ENCODE measurements at places on chromosomes 1 and 21.
A peak's percentile ranks its signal among the peaks of the same experiment; 100 is the strongest.

DNA sequence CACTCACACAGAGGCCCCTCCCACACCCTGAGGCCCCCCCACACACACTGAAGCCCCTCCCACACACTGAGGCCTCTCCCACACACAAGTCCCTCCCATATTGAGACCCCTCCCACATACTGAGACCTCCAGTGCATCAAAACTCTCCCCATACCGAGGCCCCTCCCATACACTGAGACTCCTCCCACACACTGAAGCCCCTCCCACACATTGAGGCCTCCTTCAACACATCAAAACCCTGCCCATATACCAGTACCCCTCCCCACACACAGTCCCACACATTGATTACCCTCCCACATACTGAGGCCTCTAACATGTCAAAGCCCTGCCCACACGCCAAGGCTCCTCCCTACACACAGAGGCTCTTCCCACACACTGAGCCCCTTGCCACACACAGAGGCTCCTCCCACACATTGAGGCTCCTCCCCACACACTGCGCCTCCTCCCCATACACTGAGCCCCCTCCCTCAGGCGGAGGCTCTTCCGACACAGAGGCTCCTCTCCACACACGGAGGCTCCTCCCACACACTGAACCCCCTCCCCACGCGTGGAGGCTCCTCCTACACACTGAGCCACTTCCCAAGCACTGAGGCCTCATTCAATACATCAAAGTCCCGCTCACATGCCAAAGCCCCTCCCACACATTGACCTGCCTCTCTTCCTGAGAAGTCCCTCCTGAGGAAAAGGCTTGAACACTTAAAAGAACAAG lies 392.3 kb downstream of the CAMTA1 start:
- DNase-seq: no peak

- DNase-seq: no peak
Measured at GRCh38 chr1:174206148-174206836, 47.0 kb downstream of the RABGAP1L start.

- no peak for DNase-seq
Measured at GRCh38 chr1:202235003-202235660, 41.5 kb downstream of the LGR6 start.

DNA sequence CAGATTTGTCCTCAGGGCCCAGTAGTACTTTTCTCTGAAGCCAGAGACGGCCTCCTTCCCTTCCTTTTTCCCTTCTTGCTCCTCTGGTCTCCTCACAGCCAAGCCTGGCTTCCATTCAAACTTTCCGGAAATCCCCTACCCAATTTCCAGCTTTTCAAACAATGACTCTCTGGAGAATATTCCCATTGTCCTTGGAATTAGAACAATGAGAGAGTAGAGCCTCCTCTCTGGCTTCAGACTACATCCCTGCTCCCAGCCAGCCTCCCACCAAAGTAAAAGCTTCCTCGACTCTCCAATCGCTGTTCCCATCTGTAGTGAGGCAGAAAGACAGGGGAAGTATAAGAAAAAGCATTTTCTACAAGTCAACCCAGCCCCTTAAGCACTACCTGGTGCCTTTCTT lies 77.7 kb upstream of the SOX13 start:
- no peak for DNase-seq

- no peak for DNase-seq
Measured at GRCh38 chr1:20329793-20330542, 39.3 kb downstream of the VWA5B1 start.

DNA sequence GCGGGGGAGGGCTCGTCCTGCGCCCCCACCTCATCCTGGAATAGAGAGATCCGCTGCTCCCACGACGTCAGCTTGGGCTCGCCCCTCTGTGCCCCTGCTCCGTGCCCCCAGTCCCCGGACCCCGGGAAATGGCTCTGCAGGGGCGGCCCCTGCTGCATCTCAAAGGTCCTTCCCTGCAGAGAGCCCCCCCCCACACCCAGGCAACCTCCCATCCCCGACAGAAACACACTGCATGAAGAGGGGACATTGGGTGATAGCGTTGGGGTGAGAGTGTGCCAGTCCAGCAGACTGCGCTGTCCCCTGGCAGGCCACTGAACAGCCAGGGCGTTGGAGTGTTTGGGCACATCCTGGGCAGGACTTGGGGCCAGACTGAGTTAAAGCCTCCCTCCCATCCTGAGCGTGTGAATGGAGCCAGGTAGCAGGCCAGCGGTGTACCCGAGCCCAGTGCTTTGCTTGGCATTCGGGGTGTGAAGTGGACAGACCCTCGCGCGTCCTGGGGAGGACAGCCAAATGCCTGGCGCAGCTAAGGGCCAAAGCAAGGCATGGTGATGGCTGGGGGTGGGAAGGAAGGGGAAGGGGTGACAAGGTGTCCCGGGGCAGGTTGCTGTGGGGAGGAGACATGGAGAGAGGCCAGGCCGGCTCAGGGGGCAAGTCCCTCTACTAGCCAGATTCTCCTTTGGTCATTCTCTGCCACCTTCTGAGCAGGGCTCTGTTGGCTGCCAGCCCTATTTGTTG lies 633 bp upstream of the ETNK2 start:
- no peak for DNase-seq

GRCh38 chr21:35150562-35151226 lies 101.6 kb upstream of the RUNX1 start:
- DNase-seq: peak; percentile 11

- DNase-seq: no peak
Measured at GRCh38 chr1:198939286-198939685, 300.4 kb downstream of the PTPRC start.

GRCh38 chr1:152770411-152770810 lies 4.5 kb upstream of the LCE1F start:
- DNase-seq: no peak

DNA sequence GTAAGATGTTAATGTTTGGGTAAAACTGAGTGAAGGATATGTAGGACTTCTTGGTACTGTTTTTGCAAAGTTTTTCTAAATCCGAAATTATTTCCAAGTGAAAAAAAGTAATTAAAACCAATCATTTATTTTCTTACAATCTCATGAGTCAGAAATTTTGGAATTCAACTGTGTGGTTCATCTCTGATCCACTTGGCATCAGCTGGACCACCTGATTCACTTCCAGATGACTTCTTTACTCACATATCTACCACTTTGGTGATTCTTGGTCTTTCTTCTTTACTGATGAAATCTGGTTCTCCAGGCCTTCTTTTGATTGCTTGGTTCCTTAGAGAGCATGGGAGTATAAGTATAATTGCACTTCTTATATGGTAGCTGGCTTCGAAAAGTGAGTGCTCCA lies 254.9 kb upstream of the CACYBP start:
- no peak for DNase-seq

DNA sequence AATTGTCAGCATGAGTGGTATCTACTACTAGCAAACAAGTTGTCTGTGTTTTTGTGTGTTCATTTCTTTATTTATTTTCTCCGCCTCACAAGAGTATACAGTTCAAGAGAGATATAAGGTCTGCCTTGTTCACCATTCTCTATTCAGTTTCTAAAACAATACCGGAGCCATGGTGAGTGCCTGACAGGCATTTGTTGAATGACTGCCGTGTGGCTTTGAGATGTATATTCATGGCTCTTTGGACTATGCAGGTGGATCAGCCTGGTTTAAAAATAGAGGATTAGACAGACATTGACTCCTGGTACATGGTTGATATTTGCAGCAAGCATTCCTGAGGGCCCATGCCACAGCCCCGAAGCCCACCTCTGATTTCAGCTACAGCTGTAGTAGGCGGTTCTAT lies 89.7 kb downstream of the PGM1 start:
- DNase-seq: no peak

DNA sequence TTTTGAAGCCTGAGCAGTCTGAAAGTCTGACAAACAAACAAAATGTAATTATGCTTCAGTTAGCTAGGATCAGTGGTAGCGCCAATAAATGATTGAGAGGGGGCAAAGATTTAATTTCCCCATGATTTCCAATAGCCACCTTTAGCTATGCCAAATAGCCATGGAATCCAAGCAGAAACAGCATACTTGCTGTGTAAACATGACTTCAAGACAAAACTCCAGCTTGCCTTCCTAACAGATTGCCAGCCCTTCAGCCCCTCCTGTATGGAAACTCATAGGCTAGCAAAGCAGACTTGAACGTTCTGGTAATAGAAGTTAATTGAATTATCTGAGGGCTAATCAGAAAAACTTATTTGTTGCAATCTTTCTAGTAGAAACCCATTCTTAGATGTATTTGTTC lies 25.6 kb upstream of the SLC30A1 start:
- DNase-seq: no peak

GRCh38 chr1:162087111-162087510 lies 17.6 kb downstream of the NOS1AP start:
- DNase-seq: no peak

Measured in activated CD4-positive, alpha-beta T cell treated with anti-CD3 and anti-CD28 coated beads, Interleukin-2, amount 50 U/mL, for 24 hours (primary cell).